ENCODE measurements at places on chromosomes 1 and 21. TPM values are rescaled to one million over a fixed set of nuclear protein-coding genes. Genes with fewer than 3 reads are reported as not detected.

Gene SPRR2E
- not detected for total RNA-seq

Gene UBL4B
- not detected for total RNA-seq

Gene ERICH3
- not detected for total RNA-seq

Gene SAMD13
- total RNA-seq: not detected

Gene DONSON
- total RNA-seq: 39.1 TPM

Gene RPE65
- total RNA-seq: not detected

Gene BCAN
- not detected for total RNA-seq

Gene COL11A1
- total RNA-seq: not detected

Gene IL12RB2
- 123 TPM for total RNA-seq

Gene GPR157
- 4.5 TPM for total RNA-seq

Gene TEX35
- not detected for total RNA-seq

Gene PPIAL4G
- 0.36 TPM for total RNA-seq

Gene C1orf105
- not detected for total RNA-seq

Gene ZYG11B
- total RNA-seq: 13.6 TPM

Gene SPATA45
- total RNA-seq: not detected

Gene S100A7
- total RNA-seq: not detected

Gene MANEAL
- total RNA-seq: 3.1 TPM

Gene GRHL3
- not detected for total RNA-seq

Data from activated naive CD4-positive, alpha-beta T cell treated with anti-CD3 and anti-CD28 coated beads, Interleukin-2, amount 50 U/mL, for 72 hours (primary cell).